ENCODE measurements at places on chromosomes 1 and 21. TPM values are rescaled to one million over a fixed set of nuclear protein-coding genes. Genes with fewer than 3 reads are reported as not detected.

The IL19 gene
- total RNA-seq: not detected

The PTPRC gene
- not detected for total RNA-seq

The FAM131C gene
- 0.93 TPM for total RNA-seq

The RGS7 gene
- 1.3 TPM for total RNA-seq

The PLA2G2C gene
- total RNA-seq: not detected

The AK4 gene
- total RNA-seq: 39.6 TPM

The TFF2 gene
- not detected for total RNA-seq

The PLA2G2D gene
- not detected for total RNA-seq

The GLIS1 gene
- total RNA-seq: not detected

The AMY1B gene
- not detected for total RNA-seq

The SHISAL2A gene
- total RNA-seq: not detected

The TARDBP gene
- 124 TPM for total RNA-seq

The OR2G6 gene
- total RNA-seq: not detected

The HMGN2 gene
- 290 TPM for total RNA-seq

The NKAIN1 gene
- not detected for total RNA-seq

The ANGPTL3 gene
- total RNA-seq: not detected

The GSTM1 gene
- total RNA-seq: 15.4 TPM

The ADORA3 gene
- not detected for total RNA-seq

The KAZN gene
- total RNA-seq: 3.6 TPM

The FAM151A gene
- not detected for total RNA-seq

All from Calu3 (cell line).